Activated T-helper 9 cell treated with anti-CD3 and anti-CD28 coated beads, Interleukin-2, amount 50 U/mL, for 16 hours (primary cell): ENCODE measurements at places on chromosomes 7 and 10.

DNA sequence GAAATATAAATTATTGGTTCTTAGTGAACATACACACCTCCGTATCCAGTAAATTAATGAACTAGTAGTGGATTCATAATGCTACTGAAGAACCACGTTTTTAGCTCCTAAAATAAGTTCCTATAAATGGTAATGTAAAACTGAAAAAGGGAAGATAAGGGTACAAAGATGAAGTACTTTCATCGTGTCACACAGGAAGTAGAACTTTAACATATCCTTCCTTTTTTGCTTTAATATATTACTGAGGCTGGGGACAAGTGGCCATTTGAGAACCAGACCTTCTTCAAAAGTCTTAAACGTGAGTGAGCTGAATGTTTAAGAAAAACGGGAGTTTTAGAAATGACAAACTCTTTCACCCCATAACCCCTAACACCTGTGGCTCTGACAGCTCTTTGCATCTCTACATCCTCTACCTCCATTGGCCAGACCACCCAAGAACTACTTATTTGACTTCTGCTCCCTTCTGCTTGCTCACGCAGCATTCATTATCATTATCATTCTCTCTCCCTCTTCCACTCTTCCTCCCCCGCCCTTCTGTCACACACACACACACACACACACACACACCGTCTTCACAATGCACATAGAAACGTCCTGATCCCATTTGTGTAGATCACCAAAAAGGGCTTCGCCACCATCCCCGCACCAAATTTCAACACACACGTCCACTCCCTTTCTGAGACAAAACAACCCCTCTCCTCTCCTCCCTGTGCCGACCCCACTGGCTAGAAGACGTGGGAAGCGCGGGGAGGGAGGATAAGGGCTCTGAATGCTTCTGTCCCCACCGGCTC is 677 bp downstream of the SKAP2 start:
- DNase-seq = no peak

- no peak for DNase-seq
Measured at GRCh38 chr7:137970253-137970975, 31.5 kb downstream of the CREB3L2 start.

- DNase-seq = peak; percentile 43
Measured at GRCh38 chr7:74026903-74027682, 880 bp upstream of the ELN start.

DNA sequence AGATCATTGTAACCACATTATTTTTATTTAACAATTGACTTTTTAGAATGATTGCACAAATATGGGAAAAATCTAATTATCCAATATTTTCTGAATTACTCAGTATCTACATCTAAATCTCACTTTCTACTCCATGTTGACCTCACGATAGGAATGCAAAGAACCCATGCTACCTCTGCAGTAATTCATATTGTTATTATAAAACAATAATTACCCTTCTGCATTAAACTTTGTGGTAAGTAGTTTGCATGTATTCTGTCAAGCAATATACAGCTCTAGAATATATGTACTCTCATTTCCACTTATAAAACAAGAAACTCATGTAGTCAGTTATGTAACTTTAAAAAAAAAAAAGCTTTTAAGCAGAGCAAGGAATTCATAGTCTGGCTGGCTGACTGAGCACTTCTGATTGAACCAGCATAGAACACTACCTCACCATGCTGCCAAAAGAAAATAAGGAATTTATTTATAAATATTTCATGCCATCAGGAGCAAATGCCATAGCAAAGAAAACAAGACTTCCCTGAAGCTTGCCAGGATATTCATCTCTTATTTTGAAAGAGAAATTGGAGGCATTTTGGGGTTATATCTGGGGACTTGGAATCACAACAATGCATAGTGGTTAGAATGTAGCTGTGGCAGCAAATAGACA is 895.7 kb downstream of the XPNPEP1 start:
- no peak for DNase-seq

DNA sequence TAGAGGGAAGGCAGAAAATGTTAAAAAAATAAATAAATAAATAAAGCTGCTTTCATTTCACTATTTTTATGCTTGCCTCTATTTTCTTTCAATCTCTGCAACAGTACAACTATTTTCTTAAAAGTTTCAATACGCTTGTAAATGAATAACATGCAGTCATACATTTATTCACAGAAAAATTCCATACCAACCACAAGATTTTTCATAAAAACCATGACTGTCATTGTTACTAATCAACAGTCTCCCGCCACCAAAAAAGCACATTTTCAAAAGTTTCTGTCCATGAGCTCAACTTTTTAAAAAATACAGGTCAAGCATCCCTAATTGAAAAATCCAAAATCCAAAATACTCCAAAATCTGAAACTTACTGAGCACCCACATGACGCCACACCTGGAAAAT is 5.3 kb downstream of the PARD3 start:
- no peak for DNase-seq

- no peak for DNase-seq
Measured at GRCh38 chr10:62583876-62584615, 209.9 kb downstream of the ZNF365 start.
